Left lobe of liver (tissue), 2 donors: ENCODE measurements at places on chromosomes 7 and 10. TPM values are rescaled to one million over a fixed set of nuclear protein-coding genes. Genes with fewer than 3 reads are reported as not detected.

DNA sequence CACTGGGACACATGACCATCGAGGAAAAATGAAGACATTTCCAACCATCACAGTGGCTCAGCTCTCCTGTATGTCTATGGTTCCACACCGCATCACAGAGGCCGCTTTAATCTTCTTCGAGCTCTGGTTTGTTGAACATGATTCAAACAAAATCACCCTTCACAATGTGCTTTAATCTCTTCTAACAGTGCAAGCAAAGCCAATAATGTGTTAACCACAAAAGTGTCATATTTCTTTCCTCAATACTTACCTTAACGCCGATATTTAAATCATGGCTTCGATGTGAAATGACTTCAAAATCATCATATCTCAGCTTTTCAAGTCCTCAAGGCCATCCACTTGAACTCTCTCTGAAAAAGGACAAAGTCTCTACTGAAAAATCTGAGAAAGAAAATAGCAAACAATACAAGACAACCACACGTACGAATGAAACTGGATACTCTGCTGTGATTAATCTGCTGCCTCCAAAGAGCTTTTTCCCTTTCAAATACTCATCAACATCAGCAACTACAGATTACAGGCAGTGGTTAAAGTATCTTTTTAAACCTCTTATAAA is 23.0 kb upstream of the SVIL start:
- DNase-seq: no peak

GRCh38 chr10:32955299-32955772 is 2.7 kb downstream of the ITGB1 start:
- DNase-seq: no peak

GRCh38 chr10:106655165-106655564 is 509.3 kb downstream of the SORCS1 start:
- DNase-seq: no peak

MNX1 gene
- total RNA-seq: not detected

RBM17 gene
- 24.3 TPM for total RNA-seq

MDH2 gene
- 184 TPM for total RNA-seq

DNA sequence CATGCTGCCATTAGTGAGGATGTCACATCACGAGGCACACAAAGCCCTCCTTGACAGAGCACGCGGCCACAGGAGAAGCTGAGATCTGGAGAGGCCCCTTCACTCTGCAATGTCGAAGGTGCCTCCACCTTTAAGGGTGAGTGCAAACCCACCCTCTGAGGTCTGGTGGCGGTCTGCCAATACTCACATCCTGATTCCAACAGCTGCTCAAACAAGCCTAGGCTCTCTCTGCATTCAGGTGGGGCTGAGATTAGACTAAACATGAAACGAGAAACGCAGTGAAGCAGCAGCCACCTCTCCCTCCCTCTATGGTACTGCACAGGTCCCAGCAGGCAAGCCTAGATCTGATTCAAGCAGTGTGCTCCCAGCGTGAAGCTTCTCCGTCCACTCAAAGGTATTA is 151.8 kb downstream of the TCERG1L start:
- no peak for DNase-seq

DNA sequence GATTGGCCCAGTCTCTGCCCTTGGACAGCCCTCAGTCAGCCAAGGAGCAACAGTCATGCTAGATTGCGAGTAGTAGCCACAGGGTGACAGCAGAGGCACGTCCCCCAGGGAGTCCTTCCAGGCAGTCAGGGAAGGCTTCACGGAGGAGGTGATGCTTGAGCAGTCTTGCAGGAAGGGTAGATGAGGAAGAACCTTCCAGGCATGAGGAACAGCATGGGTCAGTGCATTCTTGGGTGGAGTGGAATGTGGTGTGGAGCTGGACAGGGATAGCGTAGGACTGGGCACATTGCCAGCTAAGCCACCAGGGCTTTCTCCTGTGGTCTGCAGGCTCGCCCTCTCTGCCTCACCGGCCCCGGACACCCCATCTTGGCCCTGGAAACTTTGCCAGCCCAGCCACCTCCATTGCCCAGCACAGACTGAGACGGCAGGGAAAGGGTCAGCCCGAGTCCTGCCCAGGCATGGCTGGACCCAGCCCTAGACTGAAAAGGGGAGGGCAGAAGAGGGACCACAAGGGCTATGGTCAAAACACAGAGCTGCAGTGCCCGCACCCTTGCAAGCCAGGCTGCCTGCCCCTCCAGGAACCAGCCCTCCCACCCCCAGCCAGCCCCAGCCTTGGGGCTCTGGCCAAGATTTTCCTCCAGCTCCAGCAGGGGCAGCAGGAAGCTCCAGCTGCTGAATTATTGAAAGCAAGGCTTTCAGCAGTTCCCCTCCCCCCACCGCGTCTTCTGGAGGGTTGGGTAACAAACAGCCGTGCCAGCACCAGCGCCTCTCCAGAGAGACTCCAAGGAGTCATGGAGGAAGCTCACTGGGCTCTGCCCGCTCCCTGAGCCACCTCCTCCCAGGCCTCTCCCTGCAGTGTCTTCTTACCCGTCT is 18.7 kb downstream of the SRRM3 start:
- no peak for DNase-seq

GRCh38 chr10:34624323-34625153 is 190.6 kb downstream of the PARD3 start:
- no peak for DNase-seq

- DNase-seq: no peak
These were observed 73.6 kb downstream of the EGFR start for GRCh38 chr7:55092186-55092974.
